ENCODE measurements at places on chromosomes 7 and 10. TPM values are rescaled to one million over a fixed set of nuclear protein-coding genes. Genes with fewer than 3 reads are reported as not detected.

GRCh38 chr10:78700816-78701520 is 367.8 kb upstream of the ZMIZ1 start:
- peak; percentile 22 for DNase-seq

DNA sequence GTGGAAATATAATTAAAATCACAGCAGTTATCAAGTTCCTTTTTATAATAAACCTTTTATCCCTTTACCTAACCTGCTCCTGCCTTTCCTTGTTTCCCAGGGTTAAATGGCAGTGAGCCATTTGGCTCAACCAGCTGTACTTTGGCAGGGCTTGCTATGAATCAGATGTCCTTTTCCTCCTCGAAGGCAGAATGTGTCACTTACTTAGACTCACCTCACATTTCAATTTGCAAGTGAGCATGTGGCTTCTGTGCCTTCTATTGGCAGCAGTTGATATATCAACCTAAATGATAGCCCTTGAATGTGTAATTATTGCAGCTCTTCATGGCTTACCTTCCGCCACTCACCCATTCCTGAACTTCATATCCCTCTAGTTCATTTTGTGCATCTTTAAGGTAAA is 301.7 kb downstream of the CSTF2T start:
- no peak for DNase-seq

GRCh38 chr10:818010-818409 is 113.5 kb downstream of the LARP4B start:
- DNase-seq, result no peak

DNA sequence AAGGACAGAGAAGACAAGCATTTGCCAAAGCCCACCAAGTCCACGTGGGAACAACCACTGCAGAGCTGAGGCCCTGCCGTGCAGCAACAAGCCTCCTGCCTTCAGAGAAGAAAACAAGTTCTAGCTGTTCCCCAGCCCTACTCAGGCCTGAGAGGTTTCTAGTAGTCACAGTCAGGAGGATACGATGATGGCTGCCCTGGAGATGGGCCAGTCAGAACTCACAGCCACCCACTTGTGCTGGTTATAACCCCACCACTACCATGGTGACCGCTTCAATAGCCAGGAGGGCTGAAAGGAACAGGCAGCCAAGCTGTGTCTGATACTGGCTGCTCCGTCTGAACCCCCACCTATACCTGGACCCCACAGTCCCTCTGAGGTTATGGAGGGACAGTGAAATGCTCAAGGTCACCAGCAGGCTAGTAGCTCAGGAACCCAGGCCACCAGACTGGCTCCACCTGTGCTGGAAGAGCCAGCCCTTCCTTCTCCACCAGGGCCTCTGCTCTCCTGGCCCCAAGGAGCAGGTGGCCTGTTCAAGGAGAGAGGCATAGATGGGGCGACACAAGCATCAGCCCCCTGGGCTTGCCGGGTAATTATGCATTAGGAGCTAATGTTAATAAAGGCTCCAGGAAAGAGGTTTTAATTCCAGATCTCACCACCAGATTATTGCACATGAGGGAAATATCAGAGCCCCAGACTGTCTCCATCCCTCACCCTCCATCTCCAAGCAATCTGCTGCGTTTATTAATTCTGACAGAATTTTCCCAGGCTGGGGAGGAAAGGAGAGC is 125.8 kb upstream of the PCBD1 start:
- no peak for DNase-seq

DNA sequence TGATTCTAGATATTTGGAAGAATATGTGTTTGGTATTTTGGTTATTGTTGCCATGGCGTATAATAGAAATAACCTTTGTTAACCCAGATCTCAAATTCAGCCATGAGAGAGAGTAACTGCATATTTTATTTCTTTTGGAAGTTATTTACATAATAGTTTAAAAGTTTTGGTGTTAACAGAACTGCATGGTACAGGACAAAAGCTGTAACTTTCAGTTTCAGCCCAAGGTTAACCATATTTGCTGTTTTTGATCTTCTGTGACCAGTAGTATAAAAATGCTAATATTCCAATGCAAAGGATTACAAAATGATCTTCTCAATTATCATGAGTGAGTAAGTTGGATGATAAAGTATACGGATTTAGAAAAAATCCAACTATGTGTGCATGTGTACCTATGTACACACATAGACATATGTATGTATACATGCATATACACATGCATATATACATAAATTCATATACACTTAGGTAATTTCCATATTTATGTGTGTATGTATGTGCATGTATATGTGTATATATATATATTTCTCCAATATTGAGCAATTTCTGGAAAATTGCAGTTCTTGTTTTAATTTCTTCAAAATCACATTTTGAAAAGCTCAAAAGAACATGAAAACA is 38.0 kb upstream of the PIP4K2A start:
- no peak for DNase-seq

DNA sequence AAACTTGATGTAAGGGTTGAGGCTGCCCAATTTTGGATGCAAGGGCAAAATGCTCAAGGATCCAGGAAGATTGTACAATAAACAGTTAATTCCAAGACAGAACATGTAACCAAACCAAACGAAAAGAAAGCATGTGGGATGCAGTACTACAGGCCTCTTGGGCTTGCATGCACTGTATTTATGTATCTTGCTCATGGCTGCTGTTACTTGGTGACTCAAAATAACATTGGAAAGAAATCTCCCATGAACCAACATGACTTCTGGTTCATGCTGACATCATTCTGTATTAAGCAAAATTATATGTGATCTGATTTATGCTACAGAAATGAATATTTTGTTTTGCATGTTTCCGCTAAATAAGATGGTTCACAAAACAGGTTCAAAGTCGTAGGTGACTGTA is 65.9 kb upstream of the FZD1 start:
- DNase-seq, result no peak

GRCh38 chr7:157056246-157056645 is 45.8 kb upstream of the MNX1 start:
- no peak for DNase-seq

GRCh38 chr10:128068398-128069285 is 57.6 kb downstream of the MKI67 start:
- no peak for DNase-seq

DNA sequence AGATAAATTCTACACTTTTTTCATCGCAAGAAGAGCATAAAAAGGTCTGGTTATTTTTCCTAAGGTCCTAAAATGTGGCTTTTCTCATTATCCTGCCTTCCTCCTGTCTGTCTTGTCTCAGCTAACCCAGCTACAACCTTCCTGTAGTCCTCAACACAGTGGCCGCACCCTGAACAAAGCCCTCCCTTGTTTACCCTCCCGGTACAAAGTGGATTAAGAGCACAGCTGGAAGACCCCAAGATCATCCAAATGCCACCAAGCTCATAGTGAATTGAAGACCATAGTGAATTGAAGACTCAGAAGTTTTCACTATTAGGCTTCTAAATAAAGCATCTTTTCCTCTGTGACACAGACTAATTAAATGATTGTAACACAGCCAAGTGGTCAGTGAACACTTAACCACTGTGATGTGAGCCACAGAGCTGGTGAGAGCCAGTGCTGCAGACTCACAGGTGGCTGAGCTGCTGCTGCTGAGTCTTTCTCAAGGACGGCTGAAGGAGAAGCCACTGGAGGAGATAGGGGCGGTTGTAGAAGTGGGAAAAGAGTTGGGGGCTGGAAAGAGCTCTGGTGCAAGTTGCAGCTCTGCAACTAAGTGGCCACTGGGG is 123.6 kb downstream of the ATXN7L1 start:
- DNase-seq, result no peak

DNA sequence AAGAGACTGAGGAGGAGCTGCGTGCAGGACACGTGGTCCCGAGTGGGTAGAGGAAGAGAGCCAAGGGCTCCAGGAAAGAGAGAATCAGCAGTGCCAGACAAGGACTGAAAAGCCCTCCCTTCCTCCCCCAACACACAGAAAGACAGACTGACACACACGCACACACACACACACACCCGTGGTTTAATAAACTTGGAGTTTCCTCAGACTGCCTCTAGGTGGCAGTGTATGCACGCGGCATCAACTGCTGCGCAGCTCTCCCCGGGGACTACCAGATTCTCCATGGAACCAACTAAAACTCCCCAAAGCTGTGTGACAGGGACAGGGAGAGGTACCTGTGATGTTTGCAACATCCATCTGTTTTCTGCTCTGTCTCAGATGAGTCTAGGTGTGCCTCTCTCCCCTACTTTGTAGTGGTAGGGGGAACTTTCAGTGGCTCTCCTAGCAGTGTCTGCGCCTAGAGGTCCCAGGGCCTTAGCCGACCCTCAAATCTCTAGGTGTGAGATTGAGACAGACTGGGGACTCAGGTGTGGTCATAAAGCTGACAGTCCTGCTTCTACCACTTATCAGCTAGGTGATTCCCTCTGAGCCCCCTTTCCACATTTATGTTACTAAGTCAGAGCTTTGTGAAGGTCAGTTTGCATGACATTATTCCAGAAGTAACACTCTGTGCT is 9.3 kb upstream of the TSPAN14 start:
- peak; percentile 80 for DNase-seq

GRCh38 chr10:42428534-42428933 is 209.8 kb downstream of the ZNF33B start:
- DNase-seq, result no peak

DNA sequence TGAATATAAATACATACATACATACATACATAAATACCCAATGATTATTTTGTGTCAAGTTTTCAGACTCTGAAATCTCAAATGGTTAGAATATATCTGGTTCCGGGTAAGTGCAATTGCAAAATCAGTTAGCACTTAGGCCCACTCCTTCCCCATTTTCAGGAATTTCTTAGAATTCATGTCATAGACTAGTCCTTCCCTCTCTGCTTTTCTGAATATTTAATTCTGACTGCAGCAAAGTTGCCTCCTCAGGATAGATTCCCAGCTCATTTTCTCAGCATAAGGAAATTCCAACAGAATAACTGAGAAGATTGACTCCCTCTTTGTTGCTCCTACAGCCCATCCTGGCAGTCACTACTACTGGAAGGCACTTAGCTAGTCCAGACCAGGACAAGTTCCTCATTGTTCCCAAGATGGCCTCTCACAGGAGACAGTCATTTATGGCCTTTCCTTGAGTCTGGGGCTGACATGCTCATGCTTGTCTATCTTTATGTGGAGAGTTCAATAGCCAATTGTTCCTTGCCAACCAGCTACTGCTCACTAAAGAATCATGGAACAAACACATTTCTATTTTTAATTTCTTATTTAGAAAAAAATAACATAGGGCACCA is 142.9 kb upstream of the ITGB1 start:
- DNase-seq, result no peak

- no peak for DNase-seq
These were observed 236.0 kb downstream of the INHBA start for GRCh38 chr7:41466760-41467384.

DNA sequence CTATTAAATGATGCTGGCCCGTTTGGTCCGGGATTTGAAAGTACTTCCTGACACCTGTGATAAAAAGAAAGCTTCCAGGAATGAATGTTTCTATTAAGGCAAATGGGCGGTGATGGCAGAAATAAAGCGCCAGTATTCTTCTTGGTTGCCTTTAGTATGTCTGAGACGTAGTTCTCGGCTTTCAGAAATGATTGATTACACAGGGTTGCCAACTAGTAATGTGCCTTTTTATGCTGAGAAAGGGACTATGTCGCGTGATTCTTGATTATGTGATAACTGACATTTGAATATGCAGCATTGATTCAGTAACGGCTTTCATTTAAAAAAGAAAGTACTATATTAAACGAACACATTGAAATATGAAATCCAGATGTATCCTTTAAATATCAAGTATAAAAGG is 13.9 kb downstream of the ZRANB1 start:
- DNase-seq, result no peak

- DNase-seq, result no peak
These were observed 26.5 kb downstream of the KNDC1 start for GRCh38 chr10:133186416-133187090.

DNA sequence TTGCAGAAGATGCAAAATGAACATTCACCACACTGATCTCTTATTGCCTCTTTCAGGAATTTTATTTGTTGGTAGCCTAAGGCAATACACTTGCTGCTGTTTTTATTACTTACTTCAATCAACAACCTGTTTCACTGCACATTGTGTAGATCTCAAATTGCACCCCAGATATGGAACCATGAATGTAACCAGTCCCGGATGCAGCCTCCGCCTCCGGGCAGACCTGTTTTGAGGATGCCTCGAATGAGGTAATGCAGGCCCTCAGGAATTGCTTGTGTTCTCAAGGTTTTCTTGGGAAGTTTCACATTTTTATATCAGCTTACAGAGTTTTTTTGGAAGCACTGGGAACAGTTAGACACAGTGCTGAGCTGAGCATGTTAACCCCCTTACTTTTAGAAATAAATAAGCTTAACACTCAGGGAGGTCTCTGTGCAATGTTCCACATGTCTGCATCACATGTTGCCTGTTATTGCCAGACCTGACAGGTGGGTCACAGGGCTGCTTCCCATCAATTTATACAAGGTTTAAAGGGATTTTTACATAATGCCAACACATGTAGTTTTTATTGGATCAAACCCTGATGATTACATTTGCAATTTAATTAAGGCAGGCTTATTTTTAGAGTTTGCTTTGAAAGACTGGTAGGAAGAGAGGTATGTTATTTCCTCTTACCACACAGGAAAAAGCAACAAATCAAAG is 193.1 kb upstream of the POM121L12 start:
- DNase-seq, result no peak

DNA sequence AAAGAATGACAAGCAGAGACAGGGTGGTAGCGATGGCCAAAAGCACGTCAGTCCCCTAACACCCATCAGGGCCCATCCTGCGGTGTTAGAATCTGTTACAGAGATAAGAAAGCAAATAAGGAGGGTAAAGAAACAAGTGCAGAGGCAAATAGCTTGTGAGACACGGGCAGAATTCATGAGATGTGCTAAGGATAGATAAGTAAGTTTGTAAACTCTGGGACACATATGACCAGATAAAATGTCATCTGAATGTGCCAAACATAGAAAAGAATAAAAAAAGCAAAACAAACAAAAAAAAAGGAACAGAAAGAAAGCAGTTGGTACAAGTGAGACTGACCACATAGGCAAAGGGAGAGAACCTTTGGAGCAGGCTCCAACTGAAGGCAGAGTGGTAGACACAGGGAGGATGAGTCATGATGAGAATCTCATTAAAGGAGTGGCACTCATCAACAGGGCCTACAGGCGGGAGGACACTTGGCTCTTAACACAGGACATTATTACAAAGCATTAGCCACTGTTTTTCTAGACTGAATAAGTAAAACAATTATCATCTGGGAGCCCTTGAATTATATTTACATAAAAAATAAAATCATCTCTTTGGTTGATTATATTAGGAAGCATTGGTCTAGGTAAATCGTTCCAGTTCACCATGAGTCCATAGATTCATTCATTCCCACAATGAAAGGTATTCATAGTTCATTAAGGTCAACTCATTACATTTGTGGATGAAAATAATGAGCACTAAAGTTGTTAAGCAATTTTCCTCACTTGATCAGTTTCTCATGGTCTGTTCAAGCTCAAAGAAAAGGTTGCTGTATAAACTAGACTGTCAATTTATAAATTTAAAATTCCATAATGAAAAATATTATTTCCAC is 21.5 kb upstream of the EPHB6 start:
- DNase-seq, result no peak

GRCh38 chr10:6228010-6228511 is 25.3 kb downstream of the PFKFB3 start:
- DNase-seq, result no peak

Gene NUTM2A
- 1.5 TPM for total RNA-seq

Gene DIP2C
- total RNA-seq, result 13.7 TPM

Gene TEX36
- total RNA-seq, result not detected

Gene PRKAR2B
- 8.6 TPM for total RNA-seq

Gene SGMS1
- total RNA-seq, result 11.4 TPM

Gene OGDHL
- total RNA-seq, result 13.0 TPM

Gene HBP1
- total RNA-seq, result 40.0 TPM

Gene LEP
- total RNA-seq, result not detected

Gene EDRF1
- 41.4 TPM for total RNA-seq

Gene TCAF1
- 86.7 TPM for total RNA-seq

Gene H2BK1
- total RNA-seq, result not detected

Gene CCL24
- not detected for total RNA-seq

Gene PALD1
- total RNA-seq, result 17.3 TPM

Gene TMEM26
- total RNA-seq, result not detected

Gene ANXA8
- 0.37 TPM for total RNA-seq

Measured in endodermal cell (in vitro differentiated cells).